Panc1 (cell line): ENCODE measurements at places on chromosomes 1 and 21.

DNA sequence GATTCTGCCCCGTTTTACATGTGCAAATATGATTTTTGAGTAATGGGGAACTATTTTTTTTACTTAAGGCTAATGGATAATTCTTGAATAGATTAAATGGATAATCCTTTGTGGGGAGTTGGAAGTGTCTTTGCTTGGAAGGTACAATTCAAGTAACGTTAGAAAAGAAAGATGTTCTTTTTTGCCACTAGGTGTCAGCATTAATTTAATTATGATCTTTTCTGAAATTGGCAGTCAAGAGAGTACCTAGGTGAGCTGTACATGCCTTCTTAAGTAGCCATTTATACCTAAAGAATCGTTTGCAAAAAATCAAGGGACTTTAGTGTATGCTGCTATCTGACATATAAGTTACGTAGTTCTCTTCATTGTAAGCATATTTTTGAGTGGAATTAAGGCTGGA lies 2.2 kb downstream of the FBXO28 start:
- no peak overlapping the region for H3K27ac ChIP-seq
- H3K4me3 ChIP-seq, result no peak overlapping the region
- no peaks in the 10 kb centered on the region for H3K27me3 ChIP-seq
- H3K36me3 ChIP-seq, result peaks cover 9% of the 10 kb centered on the region

- H3K27ac ChIP-seq, result no peak overlapping the region
- no peak overlapping the region for H3K4me3 ChIP-seq
- H3K27me3 ChIP-seq, result no peaks in the 10 kb centered on the region
- H3K4me1 ChIP-seq, result no peaks in the 10 kb centered on the region; the same call in 1 of the 2 replicates
- H3K36me3 ChIP-seq, result no peaks in the 10 kb centered on the region
- DNase-seq, result no peak
Observed at GRCh38 chr1:226697151-226697928, 41.7 kb downstream of the ITPKB start.

GRCh38 chr1:169105434-169106094 lies 926 bp upstream of the ATP1B1 start:
- H3K36me3 ChIP-seq, result peaks cover 2% of the 10 kb centered on the region; the same call in 1 of the 2 replicates
- DNase-seq, result no peak
- H3K27ac ChIP-seq, result peak overlapping the region; percentile 57
- H3K4me3 ChIP-seq, result peak overlapping the region; percentile 93
- peaks cover 20% of the 10 kb centered on the region for H3K4me1 ChIP-seq

- no peak overlapping the region for H3K4me3 ChIP-seq
- DNase-seq, result no peak
- peaks cover 43% of the 10 kb centered on the region for H3K36me3 ChIP-seq
- H3K4me1 ChIP-seq, result peaks cover 34% of the 10 kb centered on the region
- H3K27me3 ChIP-seq, result no peaks in the 10 kb centered on the region
Observed at GRCh38 chr1:200401708-200402107, 8.1 kb downstream of the ZNF281 start.

- H3K4me1 ChIP-seq, result peaks cover 21% of the 10 kb centered on the region
- no peaks in the 10 kb centered on the region for H3K36me3 ChIP-seq
- no peak overlapping the region for H3K27ac ChIP-seq
- H3K4me3 ChIP-seq, result no peak overlapping the region
Observed at GRCh38 chr1:30904191-30904961, 4.2 kb downstream of the SDC3 start.

GRCh38 chr1:58979086-58979485 lies 195.2 kb upstream of the JUN start:
- H3K4me1 ChIP-seq, result no peaks in the 10 kb centered on the region
- H3K36me3 ChIP-seq, result no peaks in the 10 kb centered on the region
- H3K27ac ChIP-seq, result no peak overlapping the region
- H3K4me3 ChIP-seq, result no peak overlapping the region

- peaks cover 2% of the 10 kb centered on the region; the same call in 1 of the 2 replicates for H3K4me1 ChIP-seq
- DNase-seq, result no peak
- H3K36me3 ChIP-seq, result no peaks in the 10 kb centered on the region
- H3K4me3 ChIP-seq, result no peak overlapping the region
Observed at GRCh38 chr1:9248341-9249262, 14.0 kb downstream of the H6PD start.

GRCh38 chr21:45458281-45459170 lies 53.6 kb downstream of the COL18A1 start:
- peaks cover 90% of the 10 kb centered on the region for H3K4me1 ChIP-seq
- no peak overlapping the region for H3K4me3 ChIP-seq
- H3K27me3 ChIP-seq, result no peaks in the 10 kb centered on the region
- DNase-seq, result no peak

- H3K4me1 ChIP-seq, result peaks cover 6% of the 10 kb centered on the region; the same call in 1 of the 2 replicates
- no peak overlapping the region for H3K4me3 ChIP-seq
- no peak for DNase-seq
- no peaks in the 10 kb centered on the region for H3K36me3 ChIP-seq
- no peaks in the 10 kb centered on the region for H3K27me3 ChIP-seq
Observed at GRCh38 chr21:38777531-38777930, 28.2 kb upstream of the ETS2 start.

DNA sequence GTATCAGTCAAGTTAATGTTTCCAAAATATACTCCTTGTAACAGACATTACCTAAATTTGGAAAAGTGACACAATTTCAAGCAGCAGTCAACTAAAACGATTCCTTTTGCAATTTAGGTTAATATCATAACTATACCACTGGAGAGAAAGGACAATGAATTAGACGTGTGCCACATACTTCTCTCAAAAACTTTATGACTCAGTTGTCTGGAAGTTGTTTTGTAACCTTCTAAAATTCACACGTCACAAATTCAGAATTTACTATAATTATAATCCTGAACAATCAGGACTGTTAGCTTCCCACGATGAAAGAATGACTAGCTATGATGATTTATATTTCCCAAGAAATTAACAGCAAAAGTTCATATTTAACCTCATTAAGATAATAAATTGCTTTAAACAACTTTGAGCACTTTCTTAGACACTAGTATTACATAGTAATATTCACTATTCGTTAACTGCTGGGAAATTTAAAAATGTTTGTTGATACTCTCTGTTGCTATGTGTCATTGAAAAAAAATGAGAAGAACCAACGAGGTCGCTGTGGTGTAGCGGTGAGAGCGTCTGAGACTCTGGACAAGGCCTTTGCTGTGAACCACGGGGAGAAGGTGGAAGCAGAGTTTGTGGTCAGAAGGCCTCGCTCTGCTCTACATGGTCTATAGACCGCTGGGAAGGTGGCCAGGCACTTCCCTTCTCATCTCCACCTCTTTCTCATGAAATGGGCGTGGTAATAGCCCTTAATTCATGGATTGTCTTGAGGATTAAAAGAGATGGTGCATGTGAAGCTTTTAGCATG lies 27.9 kb upstream of the BATF3 start:
- H3K36me3 ChIP-seq, result no peaks in the 10 kb centered on the region
- no peak overlapping the region for H3K4me3 ChIP-seq
- DNase-seq, result no peak
- H3K27ac ChIP-seq, result no peak overlapping the region

- no peaks in the 10 kb centered on the region for H3K36me3 ChIP-seq
- H3K4me1 ChIP-seq, result no peaks in the 10 kb centered on the region
- H3K27me3 ChIP-seq, result no peaks in the 10 kb centered on the region
- H3K4me3 ChIP-seq, result no peak overlapping the region
Observed at GRCh38 chr1:28273216-28273860, 14.0 kb downstream of the SESN2 start.

- peak overlapping the region; percentile 73 for H3K27ac ChIP-seq
- no peak overlapping the region for H3K4me3 ChIP-seq
- peaks cover 22% of the 10 kb centered on the region for H3K4me1 ChIP-seq
- DNase-seq, result peak; percentile 45
Observed at GRCh38 chr1:245986404-245987218, 520.5 kb downstream of the SMYD3 start.

DNA sequence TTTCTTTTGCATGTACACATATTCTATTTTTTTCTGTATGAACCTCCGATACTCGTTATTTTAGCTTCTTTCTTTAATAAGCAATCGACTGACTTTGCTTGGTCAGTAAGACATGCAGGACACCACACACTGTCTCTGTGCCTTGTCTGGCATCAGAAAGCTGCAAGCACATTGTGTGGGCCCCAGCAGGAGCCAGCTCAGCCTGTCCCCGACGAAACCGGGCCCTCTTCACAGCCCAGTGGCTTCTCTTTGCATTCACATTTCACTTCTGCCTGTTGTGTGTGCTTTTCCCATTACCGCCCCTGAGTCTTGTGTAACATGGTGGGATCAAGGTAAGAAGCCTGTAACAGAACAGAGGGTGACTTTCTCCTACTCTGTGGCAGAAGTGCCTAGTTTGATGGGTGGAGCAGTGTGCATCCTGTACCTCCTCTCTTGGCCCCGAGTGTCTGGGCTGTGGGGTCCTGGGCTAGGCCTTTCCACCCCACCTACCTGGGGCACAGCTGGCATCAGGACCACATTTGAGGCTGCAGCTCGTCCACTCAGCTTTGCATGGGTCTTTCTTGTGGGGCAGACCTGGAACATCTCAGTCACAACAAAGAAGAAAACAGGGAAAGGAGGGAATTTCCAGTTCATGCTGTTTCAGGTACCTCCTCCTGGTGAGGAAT lies 118.9 kb upstream of the COL6A1 start:
- no peak overlapping the region for H3K27ac ChIP-seq
- H3K27me3 ChIP-seq, result no peaks in the 10 kb centered on the region; the same call in 1 of the 2 replicates
- no peak overlapping the region for H3K4me3 ChIP-seq
- H3K4me1 ChIP-seq, result no peaks in the 10 kb centered on the region

- DNase-seq, result peak; percentile 68
- H3K4me1 ChIP-seq, result peaks cover 37% of the 10 kb centered on the region
- no peaks in the 10 kb centered on the region; the same call in 1 of the 2 replicates for H3K36me3 ChIP-seq
Observed at GRCh38 chr1:116375887-116376728, 3.1 kb downstream of the ATP1A1 start.

DNA sequence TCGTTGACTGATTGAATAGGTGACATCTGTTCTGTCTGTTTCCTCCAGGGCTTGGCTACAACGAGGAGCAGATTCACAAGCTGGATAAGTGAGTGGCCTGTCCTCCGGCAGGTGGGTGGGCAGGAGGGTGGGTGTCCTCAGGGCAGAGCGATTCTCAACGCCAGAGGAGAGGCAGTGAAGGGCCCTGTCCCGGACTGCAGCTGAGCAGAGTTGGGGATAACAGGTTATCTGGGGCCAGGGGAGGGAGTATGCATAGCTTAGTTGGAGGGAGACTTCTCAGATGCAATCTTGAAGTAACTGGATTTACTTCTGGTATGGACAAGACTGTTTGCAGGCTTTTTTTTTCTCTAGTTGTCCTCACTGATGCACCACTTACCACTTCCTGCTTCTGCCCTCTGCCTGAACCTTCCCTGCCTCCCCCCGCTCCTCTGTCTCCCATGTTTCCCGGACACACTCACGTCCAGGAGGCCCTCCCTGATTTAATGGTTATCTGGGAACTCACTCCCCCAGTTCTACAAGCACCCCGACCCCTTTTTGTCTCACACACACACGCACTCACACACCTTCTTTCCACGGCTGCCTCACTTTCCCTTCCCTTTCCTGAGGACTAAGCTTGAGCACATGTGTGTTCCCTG lies 16.4 kb upstream of the RASSF5 start:
- H3K4me1 ChIP-seq, result no peaks in the 10 kb centered on the region
- H3K27ac ChIP-seq, result no peak overlapping the region
- H3K4me3 ChIP-seq, result no peak overlapping the region
- no peaks in the 10 kb centered on the region for H3K27me3 ChIP-seq

DNA sequence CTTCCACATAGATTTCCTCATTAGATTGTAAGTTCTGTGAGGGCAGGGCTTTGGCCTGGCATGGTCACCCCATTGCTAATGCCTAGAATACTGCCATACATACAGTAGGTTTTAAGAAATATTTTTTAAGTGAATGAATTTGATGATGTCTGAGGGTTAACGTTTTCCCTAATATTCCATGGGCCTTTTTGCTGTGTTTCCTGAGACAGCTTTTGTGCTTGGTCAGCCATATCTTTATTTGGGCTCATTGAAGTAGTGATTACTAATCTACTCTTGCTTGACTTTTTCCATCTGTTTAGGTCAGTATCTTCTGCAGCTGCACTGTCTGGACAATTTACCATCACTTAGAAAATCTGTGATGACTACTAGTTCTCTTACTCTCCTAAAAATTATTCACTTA lies 3.5 kb downstream of the CDC42 start:
- H3K36me3 ChIP-seq, result peaks cover 4% of the 10 kb centered on the region; the same call in 1 of the 2 replicates
- DNase-seq, result no peak
- H3K27ac ChIP-seq, result no peak overlapping the region
- H3K27me3 ChIP-seq, result no peaks in the 10 kb centered on the region
- H3K4me3 ChIP-seq, result no peak overlapping the region

GRCh38 chr1:245336149-245336983 lies 181.6 kb downstream of the KIF26B start:
- no peaks in the 10 kb centered on the region for H3K27me3 ChIP-seq
- no peaks in the 10 kb centered on the region for H3K4me1 ChIP-seq
- no peak for DNase-seq
- H3K4me3 ChIP-seq, result no peak overlapping the region
- no peaks in the 10 kb centered on the region for H3K36me3 ChIP-seq

DNA sequence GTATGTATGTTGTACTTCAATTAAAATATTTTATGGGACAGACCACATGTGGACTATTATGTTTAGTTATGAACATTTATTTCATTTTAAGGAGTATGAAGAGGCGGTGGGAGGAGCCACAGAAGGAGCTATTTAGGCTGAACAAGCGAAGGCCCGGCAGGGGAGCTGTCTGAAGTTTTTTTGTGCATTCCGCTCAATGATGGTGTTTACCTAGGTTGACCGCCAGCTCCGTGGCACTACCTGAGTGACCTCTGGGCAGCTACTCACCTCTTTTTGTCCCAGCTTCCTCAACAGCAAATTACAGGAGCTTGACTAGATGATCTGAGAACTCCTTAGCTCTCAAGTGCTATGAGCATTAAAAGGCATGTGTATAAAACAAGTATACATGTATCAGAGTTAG lies 32.7 kb upstream of the C1orf198 start:
- no peaks in the 10 kb centered on the region for H3K4me1 ChIP-seq
- no peaks in the 10 kb centered on the region for H3K27me3 ChIP-seq
- H3K4me3 ChIP-seq, result no peak overlapping the region
- no peak for DNase-seq
- H3K36me3 ChIP-seq, result no peaks in the 10 kb centered on the region

DNA sequence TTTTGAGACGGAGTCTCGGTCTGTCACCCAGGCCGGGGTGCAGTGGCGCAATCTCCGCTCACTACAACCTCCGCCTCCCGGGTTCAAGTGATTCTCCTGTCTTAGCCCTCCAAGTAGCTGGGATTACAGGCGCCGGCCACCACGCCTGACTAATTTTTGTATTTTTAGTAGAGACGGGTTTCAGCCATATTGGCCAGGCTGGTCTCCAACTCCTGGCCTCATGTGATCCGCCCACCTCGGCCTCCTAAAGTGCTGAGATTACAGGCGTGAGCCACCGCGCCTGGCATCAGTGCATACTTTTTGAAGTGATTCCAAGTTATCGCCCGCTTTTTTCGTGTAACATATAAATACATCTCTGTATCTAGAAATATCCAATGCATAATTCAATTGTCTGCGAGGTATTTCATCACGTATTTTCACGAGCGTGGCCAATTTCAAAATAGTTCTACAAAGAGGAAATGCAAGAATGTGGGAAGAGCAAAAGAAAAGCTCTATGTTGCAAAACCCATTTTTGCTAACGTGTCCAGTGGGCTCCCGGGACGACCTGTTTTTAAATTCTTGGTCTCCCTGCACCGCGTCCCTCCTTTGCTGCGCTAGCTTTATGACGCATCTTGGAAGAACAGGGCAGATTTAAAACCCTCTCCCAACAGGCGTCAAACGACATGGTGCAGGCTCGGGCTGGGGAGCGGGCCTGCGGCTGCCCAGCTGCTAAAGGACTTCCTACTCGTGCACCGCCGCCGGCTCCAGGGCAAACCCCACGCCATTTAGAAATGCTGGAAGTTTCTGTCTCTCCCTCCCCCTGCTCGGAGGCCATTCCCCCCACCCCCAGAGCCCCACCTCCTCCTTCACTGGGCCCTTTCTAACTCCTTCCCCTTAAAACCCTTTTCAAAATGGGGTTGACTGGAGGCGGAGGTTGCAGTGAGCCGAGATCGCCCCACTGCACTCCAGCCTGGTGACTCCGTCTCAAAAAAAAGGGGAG lies 923 bp upstream of the IFNGR2 start:
- H3K27me3 ChIP-seq, result no peaks in the 10 kb centered on the region
- no peak overlapping the region for H3K27ac ChIP-seq
- no peak for DNase-seq
- peak overlapping the region; percentile 33 for H3K4me3 ChIP-seq
